ENCODE measurements at places on chromosomes 2 and 18.

- no peak for DNase-seq
Measured at GRCh38 chr18:55319459-55320193, 268.4 kb downstream of the TCF4 start.

- DNase-seq = peak; percentile 88
Measured at GRCh38 chr2:127104881-127105655, 1.9 kb downstream of the BIN1 start.

DNA sequence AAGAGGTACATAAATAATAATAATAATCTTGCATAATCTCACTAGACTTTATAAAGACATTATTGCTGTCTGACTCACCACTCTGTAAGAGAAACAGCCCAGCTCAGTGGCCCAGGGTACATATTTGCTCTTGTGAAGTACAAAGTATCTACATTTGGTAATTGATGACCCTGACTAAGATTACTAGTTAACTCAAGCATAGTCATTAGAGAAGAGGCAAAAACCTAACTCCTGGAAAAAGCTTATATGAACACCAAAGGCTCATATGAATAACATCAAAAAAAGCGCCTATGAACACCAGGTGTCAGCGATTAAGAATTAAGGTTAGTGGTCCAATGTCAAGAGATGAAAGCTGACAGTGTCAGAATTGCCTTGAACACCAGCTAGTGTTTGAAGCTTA is 38.4 kb downstream of the RAD51AP2 start:
- no peak for DNase-seq

DNA sequence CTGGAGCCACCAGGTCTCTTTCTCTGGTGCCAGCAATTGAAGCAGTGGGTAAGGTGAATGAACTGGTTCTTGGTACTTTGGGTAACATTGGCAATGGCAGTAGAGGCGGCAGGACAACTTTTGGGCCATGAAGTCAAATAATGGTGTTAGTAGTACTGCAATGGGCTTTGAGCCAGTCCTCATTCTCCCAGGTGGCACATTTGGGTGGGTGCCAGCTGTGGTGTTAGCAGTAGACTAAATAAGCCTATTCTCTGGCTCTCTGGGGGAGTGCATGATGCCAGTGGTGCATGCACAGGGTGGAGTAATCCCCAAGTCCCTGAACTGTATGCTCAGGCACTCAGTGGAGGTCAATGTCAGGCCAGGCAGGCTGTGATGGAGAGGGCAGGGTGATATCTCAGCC is 120.2 kb upstream of the LRRTM4 start:
- DNase-seq = no peak

GRCh38 chr18:75297731-75298130 is 87.1 kb downstream of the TSHZ1 start:
- DNase-seq = no peak

GRCh38 chr2:11692966-11693521 is 23.0 kb upstream of the NTSR2 start:
- peak; percentile 62 for DNase-seq

DNA sequence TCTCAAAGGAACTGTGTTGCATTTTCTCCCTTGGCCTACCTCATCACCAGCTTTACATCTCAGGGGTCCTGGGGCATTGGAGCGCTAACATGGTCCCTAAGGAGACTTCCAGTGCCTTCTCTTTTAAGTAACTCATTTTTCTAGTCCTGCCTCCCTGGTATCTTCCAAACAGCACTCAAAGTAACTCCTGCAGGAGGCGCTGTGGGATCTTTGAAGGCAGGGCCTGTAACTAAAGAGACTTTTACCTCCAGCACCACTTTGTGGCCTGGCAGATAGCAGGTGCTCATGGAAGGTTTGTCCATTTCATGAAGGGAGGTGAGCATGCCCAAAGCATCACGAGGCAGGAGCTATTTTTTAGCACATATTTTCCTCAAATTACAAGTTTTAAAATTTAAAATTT is 411.0 kb upstream of the GYPC start:
- DNase-seq = no peak

DNA sequence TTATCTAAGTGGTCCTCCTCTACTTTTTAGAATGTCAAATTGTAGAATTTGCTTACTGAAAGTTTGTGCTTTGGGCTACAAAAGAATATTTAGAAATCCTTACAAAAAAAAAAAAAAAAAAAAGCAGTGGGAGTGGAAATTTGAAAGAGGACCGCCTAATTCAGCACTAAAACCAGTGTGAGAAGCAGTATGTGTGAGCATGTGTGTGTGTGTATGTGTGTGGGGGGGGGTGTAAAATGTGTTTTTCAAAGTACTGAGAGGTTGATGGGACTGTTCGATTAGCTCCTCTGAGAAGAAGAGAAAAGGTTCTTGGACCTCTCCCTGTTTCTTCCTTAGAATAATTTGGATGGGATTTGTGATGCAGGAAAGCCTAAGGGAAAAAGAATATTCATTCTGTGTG is at the start of gene VIT:
VIT (plus strand) TSS at position 175 of the 400 bp plus-strand sequence. CDS start 19,664 bp downstream, outside the sequence.
- no peak for DNase-seq

Measured in osteoblast (primary cell).